ENCODE measurements at places on chromosomes 5 and 9. TPM values are rescaled to one million over a fixed set of nuclear protein-coding genes. Genes with fewer than 3 reads are reported as not detected.
A peak's percentile ranks its signal among the peaks of the same experiment; 100 is the strongest.

CDC37L1 gene
- total RNA-seq, result 14.6 TPM

ENTREP1 gene
- 3.5 TPM for total RNA-seq

DNA sequence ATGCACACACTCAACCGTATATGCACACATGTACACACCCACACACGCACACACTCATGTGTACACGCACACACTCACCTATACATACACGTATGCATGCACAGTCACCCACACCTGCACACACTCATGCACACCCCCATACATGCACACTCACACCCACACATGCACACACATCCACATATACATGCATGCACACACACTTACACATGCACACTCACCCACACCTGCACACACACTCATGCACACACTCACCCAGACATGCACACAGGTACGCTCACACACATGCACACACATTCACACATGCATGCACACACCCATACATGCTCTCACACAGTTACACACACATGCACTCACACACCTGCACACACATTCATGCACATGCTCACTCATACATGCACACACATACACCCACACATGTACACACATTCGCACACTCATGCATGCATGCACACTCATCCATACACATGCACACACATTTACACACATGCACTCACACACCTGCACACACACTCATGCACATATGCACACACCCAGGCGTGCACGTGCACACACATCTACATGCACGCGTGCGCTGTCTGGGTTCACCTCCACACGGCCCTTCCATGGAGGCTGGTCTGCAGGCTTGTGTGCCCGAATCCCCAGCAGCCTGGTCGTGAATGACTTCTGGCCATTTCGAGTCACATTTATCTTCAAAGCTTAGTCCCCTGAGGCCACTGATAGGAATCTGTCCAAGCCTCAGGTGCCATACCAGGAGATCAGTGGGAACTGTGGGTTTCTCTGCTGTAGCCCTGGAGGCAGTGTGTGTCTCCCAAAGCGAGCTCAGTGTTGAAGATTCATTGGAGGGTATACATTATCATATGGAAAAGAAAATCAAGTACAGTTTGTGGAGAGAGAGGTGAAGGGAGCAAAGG is 103.0 kb downstream of the COL5A1 start:
- DNase-seq, result no peak

SFXN1 gene
- total RNA-seq, result 200 TPM

DNA sequence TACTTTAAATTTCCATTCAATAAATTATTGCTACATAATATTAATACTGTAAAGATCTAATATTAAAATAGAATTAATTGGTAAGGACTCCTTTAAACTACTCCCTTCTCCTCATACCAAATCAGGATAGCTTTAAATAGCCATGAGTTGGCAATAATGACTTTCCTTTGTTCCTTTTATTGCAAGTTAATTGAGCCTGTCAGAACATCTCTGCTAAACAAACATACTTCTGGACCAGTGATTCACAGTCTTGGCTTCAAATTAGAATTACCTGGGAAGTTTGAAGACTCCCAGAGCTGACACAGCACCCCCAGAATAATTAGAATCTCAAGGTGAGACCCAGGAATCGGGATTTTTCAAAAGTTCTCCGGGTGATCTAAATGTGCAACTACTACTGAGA is 18.7 kb downstream of the C5orf58 start:
- no peak for DNase-seq

NMUR2 gene
- not detected for total RNA-seq

CD14 gene
- 0.26 TPM for total RNA-seq

GRCh38 chr9:30758726-30759446 is 1625.6 kb upstream of the ACO1 start:
- DNase-seq, result no peak

GRCh38 chr5:58761407-58761806 is 178.5 kb downstream of the RAB3C start:
- no peak for DNase-seq

NXNL2 gene
- not detected for total RNA-seq

- DNase-seq, result no peak
Measured at GRCh38 chr5:73633060-73633459, 7.1 kb downstream of the ARHGEF28 start.

FOXD4 gene
- 0.13 TPM for total RNA-seq

- DNase-seq, result no peak
Measured at GRCh38 chr9:113427629-113428028, 17.1 kb downstream of the C9orf43 start.

DNA sequence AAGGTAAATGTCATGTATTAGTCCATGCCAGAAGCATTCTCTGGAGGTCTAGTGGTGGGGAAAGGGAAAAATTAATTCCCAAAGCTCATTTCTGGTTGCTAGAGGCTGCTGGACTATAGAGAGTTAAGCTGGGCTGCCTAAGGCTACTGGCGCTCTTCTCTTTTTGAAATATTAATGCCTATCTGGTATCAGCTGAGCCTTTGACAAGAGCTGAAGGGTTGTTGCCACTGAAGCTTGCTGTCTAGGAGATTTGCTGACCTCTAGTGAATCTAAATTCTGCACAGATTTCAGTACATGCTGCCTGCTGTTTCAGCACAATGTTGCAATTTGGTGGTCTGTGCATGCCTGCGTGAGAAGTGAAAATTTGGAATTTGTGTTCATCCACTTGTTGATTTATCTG is 29.1 kb upstream of the PLCXD3 start:
- DNase-seq, result no peak

- no peak for DNase-seq
Measured at GRCh38 chr9:13163287-13163686, 116.2 kb downstream of the MPDZ start.

DNA sequence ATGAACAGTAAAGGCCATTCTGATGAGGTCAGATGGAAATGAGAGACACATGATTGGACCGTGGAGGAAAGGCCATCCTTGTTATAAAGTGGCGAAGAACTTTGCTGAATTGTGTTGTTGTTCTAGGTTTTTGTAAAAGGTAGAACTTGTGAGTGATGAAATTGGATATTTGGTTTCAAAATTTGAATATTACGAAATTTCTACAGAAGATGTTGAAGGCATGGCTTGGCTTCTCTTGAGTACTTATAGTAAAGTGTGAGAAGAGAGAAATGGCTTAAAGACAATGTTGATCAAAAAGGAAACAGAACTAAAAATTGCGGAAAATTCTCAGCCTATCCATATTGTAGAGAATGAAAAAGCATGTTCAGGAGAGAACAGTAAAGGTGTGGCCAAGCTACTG is 166.6 kb upstream of the S1PR3 start:
- DNase-seq, result no peak

DAPK1 gene
- total RNA-seq, result 66.5 TPM

- peak; percentile 53 for DNase-seq
Measured at GRCh38 chr5:173324115-173325001, 3.9 kb downstream of the STC2 start.

PCDHGC4 gene
- total RNA-seq, result 0.40 TPM

NUTM2F gene
- not detected for total RNA-seq

PCDHGA5 gene
- total RNA-seq, result 0.40 TPM

DNA sequence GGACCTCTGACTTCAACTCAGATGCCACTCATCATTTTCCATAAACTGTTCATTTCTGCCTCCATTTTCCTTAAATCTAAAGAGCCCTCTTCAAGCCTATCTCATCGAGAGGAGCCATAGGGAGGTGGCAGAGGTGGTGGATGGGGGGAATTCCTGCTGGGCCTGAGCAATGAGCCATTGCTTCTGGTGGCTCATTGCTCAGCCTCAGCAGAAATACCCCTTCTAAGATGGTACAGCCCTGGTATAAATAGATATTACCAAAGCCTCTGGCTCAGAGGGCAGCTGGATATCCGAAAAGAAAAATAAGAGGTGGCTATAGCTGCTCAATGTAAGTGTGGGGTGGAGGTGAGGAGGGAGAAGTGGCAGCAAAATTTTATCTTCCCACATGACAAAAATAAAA is 313.5 kb downstream of the CAAP1 start:
- no peak for DNase-seq

- no peak for DNase-seq
Measured at GRCh38 chr5:142175039-142175438, 66.5 kb downstream of the NDFIP1 start.

IFNE gene
- total RNA-seq, result 0.92 TPM

DNA sequence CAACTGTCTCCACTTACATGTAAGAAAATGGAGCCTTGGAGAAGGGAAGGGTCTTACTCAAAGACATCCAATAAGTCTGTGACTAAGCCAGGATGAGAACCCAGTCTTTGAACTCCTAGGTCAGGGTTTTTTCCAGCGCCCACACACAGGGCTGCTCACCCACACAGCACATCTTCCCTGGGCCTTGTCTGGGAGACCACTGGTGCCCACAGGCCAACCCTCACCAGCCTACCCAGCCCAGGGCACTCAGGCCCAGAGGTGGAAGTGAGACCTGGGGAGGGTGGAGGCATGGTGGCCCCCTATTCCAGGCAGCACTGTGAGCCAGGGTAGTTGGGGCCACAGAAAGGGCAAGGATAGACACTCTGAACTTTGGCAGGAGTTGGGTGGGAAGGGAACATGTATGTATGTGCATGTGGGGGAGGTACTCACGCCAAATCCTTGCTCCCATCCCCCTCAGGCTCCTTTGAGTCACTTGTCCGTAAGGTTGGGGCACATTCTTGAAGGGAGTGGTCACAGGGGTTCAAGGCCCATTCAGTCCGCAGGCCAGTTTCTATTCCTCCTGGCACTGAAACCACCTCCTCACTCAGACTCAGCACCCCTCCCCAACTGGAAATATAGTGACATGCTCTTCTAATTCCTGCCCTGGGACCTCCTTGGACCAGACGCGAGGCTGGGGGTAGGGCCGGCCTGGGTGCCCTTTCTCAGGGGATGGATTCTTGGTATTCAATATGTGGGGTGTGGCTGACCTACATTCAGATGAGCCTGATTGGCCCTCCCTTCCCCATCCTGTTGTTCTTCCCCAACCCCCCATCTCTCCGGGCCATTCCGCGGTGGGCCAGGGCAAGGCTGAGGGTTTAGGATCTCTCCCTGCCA is 2.9 kb upstream of the SLC4A9 start:
- DNase-seq, result no peak

All from pulmonary artery endothelial cell (primary cell).